Activated naive CD8-positive, alpha-beta T cell treated with anti-CD3 and anti-CD28 coated beads, Interleukin-2, amount 10 ng/mL, durations not matched to agents 7 days and 5 days (primary cell): ENCODE measurements at places on chromosomes 4 and X.

DNA sequence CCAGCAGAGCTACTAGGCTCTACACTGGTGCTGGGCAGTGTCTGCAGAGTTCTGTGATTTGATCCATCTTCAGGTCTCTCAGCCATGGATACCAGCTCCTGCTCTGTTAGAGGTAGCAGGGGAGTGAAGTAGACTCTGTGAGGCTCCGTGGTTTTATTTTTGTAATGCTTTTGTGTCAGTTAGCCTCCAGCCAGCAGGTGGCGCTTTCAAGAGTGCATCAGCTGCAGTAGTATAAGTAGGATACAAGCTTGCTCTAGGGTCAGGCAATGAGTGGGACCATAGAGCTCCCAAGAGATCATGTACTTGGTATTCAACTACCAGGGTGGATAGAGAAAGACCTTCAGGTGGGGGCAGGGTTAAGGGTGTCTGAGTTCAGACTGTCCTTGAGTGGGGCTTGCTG is 362.5 kb upstream of the TRAM1L1 start:
- DNase-seq, result no peak

GRCh38 chr4:7964890-7965662 is 25.4 kb upstream of the AFAP1 start:
- DNase-seq, result no peak

DNA sequence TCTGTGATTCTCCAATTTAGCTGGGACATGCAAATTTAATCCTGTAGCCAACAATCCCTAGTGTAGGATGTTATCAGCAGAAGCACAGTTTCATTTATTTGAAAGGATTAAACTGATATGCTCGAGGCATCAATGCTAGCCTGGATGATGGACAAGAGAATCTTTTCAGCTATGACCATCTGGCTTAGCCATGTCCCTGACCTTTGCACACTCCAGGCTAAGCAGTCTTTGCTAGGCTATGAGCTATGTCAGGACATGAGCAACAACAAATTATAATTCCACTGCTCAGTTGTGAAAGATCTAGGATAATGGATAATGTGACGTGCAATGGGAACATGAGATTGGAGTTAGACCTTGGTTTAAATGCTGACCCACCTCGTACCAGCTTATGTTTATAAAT is 32.0 kb downstream of the NPY1R start:
- no peak for DNase-seq

GRCh38 chr4:43369036-43369594 is 476.6 kb downstream of the GRXCR1 start:
- DNase-seq, result no peak

DNA sequence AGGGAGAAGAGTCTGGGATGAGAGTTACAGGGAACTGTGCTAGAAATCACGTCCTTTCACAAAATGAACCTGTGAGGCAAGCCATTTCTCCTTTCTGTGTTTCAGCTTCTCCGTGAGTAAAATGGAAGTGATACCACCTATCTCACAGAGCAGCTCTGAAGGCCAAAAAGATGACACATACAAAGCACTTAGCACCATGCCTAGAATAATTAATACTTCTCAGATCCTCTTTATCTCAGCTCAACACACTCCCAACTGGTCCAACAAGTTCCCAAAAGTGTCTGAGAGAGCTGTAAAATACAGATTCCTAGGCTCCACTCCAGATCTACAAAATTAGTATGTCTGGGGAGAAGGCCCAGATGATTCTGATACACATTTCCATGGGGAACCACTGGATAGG is 38.3 kb downstream of the LHFPL1 start:
- DNase-seq, result no peak

GRCh38 chrX:47047989-47048388 is 30.3 kb upstream of the RGN start:
- no peak for DNase-seq

- no peak for DNase-seq
These were observed 106.9 kb upstream of the TECRL start for GRCh38 chr4:64516176-64516575.

- DNase-seq, result no peak
These were observed 30.1 kb downstream of the CYBB start for GRCh38 chrX:37809970-37810369.

GRCh38 chrX:154728431-154729190 is 22.3 kb downstream of the GAB3 start:
- no peak for DNase-seq

GRCh38 chr4:14221176-14221575 is 593.7 kb upstream of the BOD1L1 start:
- no peak for DNase-seq

- DNase-seq, result no peak
These were observed 683 bp downstream of the MAN2B2 start for GRCh38 chr4:6575503-6576240.

DNA sequence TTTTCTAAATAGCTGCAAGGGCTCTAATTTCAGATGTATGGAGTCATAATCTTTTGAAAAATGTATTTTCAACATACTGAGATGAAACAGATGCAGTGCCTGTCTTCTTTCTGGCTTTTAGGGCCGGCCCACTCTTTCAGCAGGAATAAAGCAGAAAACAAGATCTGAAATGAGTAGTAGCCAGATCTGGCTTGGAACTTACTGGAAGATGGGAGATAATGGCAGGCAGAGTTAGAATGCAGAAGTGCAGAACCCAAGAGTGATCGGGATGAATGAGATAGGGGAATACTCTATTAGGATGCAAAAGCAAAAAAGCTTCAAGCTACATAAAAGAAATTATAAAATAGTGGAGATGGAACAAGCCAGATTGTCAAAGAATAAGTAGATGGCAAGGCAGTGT is 1.4 kb upstream of the FAM120C start:
- no peak for DNase-seq

GRCh38 chrX:134162032-134162431 is 75.0 kb upstream of the CCDC160 start:
- no peak for DNase-seq

- no peak for DNase-seq
These were observed 21.3 kb upstream of the OPHN1 start for GRCh38 chrX:68454476-68455150.

GRCh38 chr4:16443504-16444088 is 217.3 kb upstream of the TAPT1 start:
- no peak for DNase-seq

- no peak for DNase-seq
These were observed 240.3 kb upstream of the NDST3 start for GRCh38 chr4:117793845-117794480.

- no peak for DNase-seq
These were observed 205.7 kb downstream of the FAT4 start for GRCh38 chr4:125520258-125520990.

- no peak for DNase-seq
These were observed 22.5 kb upstream of the MSANTD1 start for GRCh38 chr4:3226467-3226866.

DNA sequence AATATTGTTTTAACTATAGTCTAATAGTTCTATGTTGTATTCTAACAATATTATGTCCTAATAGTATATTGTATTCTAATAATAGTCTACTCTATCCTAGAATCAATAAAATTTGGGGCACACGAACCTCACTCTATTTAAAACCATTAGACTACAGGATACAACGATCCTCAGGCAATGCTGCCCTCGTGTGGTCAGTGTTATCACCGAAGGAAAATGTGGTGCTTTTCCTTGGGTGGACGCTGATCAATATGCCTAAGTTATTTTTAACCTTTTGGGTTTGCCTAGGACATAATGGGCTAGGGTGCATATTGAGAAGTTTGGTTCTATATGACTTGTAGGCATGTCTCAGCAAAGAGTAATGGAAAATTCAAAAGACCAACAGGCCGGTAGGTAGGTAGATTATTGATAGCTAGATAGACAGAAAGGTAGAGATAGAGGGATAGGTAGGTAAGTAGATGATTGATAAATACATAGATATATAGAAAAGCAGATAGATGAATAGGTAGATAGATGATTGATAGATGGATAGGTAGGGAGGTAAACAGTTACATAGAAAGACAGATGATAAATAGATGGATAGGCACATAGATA is 75.1 kb downstream of the PRKX start:
- DNase-seq, result no peak

- no peak for DNase-seq
These were observed 16.3 kb upstream of the ZNF827 start for GRCh38 chr4:145954924-145955339.

GRCh38 chr4:13942977-13943376 is 315.5 kb upstream of the BOD1L1 start:
- DNase-seq, result no peak

DNA sequence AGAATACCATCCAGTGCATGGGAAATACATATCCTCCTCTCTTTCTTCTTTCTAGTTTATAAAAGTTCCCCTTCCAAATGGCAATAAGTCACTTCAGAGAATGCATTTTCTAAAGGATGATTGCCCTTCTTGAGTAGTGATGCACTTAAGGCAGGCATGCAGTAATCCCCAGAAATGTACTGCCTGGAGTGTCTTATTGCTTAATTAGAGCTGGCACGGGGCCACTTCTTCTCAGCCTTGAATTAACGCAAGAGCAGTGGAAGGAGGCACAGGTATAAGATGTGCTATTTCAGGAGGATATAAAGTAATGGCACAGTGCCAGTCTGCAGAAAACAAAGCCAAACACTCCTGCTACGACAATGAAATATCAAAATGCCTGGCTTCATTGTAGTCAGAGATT is 371.4 kb upstream of the FAM241A start:
- no peak for DNase-seq

DNA sequence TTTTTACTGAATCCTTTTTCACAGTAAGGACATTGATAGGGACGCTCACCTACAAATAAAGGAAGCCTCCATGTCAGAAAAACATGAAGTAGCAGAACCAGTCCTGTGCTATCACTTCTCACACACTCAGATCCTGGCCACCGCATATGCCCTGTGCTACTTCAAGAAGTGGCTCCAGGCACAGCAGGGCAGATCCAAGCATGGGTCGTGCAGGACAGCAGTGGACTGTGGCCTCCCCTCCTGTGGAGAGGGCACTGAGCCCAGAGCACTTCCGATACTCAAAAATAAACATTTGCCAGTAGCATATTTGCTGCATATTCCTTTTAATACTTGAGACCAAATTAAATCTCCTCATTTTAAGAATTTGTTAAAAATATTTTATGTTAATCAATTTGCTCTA is 167.9 kb downstream of the PRDM5 start:
- DNase-seq, result no peak

- no peak for DNase-seq
These were observed 122.1 kb upstream of the DIPK2B start for GRCh38 chrX:45322820-45323219.

GRCh38 chr4:10123227-10124101 is 6.9 kb upstream of the WDR1 start:
- DNase-seq, result no peak

DNA sequence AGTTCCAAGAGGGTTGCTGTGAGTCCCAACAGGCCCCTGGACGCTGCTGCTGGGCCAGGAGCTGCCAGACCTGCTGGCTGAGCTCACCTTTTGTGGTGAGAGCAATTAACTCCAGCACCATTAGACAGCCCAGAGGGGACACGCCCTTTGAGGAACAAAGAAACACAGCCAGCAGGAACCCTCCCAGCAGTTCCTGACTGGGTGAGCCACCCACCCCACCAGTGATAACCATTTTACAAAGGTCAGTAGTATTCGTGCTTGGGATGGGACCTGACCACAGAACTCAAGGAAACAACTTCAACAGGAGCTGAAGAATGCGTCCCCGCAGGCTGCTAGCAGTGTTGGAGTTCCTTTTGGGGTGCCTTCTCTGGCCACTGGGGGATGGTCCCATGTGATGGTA is 38.8 kb upstream of the AFAP1 start:
- DNase-seq, result no peak

- DNase-seq, result no peak
These were observed 498 bp downstream of the MAGEA10 start for GRCh38 chrX:152137771-152138387.

DNA sequence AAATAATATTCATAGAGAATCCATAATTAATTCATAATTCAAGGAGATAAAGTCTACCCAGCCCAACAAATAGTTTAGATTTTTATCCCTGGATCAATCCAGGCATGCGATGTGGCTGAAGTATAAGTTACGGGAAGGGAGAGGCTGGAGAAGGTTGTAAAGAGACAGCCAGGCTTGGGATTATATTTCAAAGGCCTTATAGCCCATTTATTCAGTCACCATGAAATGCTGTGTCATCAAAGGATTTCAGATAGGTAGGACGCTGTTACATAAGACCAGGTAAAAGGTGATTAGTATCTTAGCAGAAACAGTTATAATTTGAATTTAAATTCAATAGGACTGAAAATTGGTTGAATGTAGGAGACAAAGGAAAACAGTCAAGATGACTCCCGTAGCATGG is 73.0 kb upstream of the NFKB1 start:
- no peak for DNase-seq

DNA sequence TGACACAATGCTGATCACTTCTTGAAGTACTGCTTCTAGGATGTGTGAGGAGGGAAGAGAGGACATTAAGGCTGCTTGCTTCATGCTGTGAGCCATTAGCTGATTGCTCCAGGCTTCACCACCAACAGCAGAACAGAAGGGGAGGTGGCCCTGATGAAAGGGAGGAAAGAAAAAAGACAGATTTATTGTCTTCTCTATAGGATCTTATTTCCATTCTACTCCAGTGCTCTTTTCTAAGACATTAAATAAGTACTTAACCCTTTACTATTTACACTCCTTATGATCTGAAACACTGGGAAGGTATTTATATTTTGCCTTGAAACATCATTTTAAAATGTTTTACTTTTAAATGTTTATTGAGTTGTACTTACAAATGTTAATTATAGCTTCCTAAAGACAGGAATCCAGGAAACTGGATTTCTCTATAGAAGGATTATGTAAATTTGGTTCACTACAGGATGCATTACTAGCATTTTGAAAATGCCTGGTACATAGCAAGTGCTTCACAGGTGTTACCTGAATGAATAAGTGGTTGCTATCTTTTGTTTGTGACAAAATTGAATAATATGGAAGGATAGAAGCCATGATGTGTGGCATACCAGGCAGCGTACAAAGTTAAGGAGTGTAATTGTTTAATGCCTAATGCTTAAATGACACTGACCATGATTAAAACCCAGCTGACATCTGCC is 680.9 kb upstream of the ATOH1 start:
- DNase-seq, result no peak

DNA sequence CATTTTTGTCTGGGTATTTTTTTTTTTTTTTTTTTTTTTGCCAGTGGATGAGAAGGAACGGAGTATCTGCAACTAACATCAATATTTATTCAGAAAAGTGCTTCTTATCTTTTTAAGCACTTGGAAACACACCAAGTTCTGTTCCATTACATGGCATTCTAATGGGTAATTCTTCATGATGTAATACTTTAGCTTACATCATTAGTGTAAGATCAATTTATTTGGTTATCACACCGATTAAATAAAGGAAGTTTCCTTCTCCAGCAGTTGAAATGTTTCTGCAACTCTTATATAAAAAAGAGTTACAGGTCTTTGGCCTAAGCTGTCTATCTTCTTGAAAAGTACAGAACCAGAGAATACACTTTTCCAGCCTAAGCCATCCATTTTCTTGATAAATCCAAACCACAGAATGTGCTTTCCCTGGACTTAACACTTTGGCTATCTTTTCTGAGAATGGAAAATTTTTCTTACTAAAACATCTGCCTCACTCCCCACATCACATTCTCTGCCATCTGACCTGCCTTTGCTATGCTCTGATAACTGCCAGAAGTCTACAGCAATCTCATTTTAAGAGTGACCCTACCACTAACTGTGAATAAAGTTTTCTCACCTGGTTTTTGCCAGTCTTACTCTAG is 191.9 kb upstream of the MAB21L2 start:
- DNase-seq, result no peak

GRCh38 chr4:128387600-128388351 is 100.2 kb upstream of the PGRMC2 start:
- no peak for DNase-seq
